ENCODE measurements at places on chromosomes 2 and 18.

- DNase-seq: no peak
These were observed 9.1 kb upstream of the TMEM37 start for GRCh38 chr2:119422360-119423107.

DNA sequence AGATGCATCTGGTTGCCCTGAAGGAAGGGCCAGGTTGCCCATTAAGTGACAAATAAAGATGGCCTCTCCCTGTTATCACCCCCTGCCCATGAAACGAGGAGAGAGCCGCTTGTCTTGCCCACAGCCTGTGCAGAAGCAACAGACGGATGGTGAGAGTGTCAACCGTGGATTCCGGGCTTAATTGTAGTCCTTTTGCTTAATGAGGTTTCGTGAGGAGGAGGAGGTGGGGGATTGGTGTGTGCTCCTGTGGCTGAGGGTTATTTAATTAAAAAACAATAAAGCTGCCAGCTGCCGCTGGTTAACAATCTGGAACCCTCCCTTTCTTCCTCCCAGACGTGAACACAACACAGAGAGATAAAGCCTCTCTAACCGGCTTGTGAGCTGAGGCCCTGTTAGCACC lies 188.0 kb upstream of the PARD3B start:
- DNase-seq: no peak

- no peak for DNase-seq
These were observed 364.1 kb downstream of the SS18 start for GRCh38 chr18:25726298-25726697.

GRCh38 chr2:185835974-185836373 lies 97.4 kb downstream of the FSIP2 start:
- DNase-seq: no peak
